GM19239 (cell line): ENCODE measurements at places on chromosomes 3 and 15.

DNA sequence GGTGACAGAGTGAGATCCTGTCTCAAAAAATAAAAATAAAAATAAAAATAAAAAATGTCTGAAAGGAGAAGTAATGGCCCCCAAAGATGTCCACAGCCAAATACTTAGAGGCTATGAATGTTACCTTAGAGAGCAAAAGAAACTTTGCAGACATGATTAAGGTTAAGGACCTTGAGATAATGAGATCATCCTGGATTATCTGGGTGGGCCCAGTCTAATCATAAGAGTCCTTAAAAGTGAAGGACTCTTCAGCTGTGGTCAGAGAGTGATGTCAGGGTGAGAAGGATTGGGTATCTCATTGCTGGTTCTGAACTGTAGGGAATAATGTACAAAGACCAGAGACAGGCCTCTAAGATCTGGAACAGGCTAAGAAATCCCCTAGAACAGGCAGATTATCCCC, 84.9 kb upstream of the POU1F1 start:
- no peak for DNase-seq

- no peak for DNase-seq
Observed at GRCh38 chr3:54969652-54970051, 41.8 kb upstream of the LRTM1 start.

DNA sequence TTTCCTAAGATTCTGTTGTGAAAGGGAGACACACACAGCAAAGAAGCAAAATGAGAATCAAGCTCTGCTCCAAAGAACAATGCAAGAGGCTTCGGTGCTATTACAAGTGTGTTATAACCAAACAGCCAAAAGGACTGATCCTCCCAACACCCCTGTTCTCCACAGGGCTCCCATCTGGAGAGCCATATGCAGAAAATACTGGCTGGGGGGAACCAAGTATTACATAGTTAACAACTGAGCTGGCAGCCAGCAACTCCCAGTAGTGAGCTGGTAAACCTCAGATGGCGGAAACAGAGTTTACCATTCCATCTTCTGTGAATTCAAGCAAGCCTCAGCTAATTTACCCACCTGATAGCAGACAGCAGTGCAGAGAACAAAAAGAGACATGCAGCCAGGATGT, 156.4 kb downstream of the NTRK3 start:
- DNase-seq: no peak

- DNase-seq: no peak
Observed at GRCh38 chr3:188931531-188931930, 240.2 kb upstream of the TPRG1 start.

GRCh38 chr15:39393575-39394335, 187.1 kb upstream of the THBS1 start:
- DNase-seq: no peak

DNA sequence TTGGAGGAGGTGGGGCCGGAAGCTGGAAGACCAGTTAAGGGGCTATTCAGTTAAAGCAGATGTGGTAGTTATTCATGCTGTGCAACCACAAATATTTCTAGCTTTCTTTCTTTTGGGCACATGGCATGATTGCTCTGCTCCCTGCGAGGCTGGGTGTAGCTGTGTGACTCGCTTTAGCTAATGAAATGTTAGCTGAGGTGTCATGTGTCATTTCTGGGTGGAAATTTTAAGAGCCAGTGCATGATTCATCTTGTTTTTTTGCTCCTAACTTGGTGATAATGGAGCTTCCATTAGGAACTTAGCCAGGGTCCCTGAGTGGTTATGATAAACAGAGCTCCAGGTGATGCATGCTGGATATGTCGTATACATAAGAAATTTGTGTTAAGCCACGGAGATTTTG, 300.6 kb downstream of the SATB1 start:
- DNase-seq: no peak

- DNase-seq: no peak
Observed at GRCh38 chr3:73624017-73624820, 522 bp downstream of the PDZRN3 start.

GRCh38 chr3:45800611-45801010, 4.3 kb upstream of the SLC6A20 start:
- no peak for DNase-seq

GRCh38 chr3:52456169-52456799, 880 bp downstream of the NISCH start:
- no peak for DNase-seq

- DNase-seq: no peak
Observed at GRCh38 chr3:148694116-148694515, 3.6 kb upstream of the AGTR1 start.

- no peak for DNase-seq
Observed at GRCh38 chr3:158974904-158975303, 173.1 kb downstream of the MFSD1 start.

DNA sequence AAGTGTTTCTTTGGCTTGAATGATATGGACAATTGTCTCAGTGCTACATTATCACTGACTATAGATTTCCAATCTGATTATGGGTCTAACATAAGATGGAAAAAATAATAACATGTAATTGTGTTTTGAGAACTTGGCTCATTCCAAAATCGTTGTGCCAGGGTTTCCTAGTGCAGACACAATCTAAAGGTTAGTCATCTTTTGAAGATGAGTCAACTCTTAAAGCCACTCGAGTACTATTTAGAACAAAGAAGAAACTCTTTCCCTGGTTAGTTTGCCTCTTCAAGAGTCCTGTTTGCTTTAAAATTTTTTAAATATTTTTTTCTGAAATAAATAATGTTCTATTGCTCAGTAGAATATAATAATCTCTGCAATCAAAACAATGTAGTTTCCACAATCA, 301.0 kb downstream of the CADM2 start:
- no peak for DNase-seq

GRCh38 chr15:29037997-29038705, 152.4 kb downstream of the APBA2 start:
- no peak for DNase-seq

GRCh38 chr15:77865701-77866100, 211.8 kb downstream of the TBC1D2B start:
- no peak for DNase-seq

GRCh38 chr3:64730681-64731080, 42.9 kb upstream of the ADAMTS9 start:
- no peak for DNase-seq

DNA sequence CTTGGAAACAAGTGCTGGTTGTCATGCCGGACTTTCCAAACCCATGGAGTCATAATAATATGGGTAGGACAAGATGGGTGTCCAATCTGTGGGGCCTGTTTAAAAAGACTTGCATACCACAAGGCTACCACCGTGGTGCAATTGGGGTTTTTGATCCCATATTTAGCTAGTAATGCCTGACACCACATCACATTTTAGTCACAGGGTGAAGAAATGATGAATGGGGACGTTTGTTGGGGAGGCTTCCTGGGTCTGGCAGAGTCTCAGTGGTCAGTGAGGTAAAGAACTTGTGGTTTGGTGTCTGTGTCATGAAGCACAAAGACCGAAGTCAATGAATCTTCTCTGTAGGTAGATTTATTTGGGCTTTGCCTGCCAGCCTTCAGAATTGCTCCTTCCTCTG, 31.0 kb downstream of the P3H2 start:
- DNase-seq: no peak

- no peak for DNase-seq
Observed at GRCh38 chr3:156655819-156656550, 18.4 kb upstream of the TIPARP start.

GRCh38 chr15:78796510-78796909, 14.8 kb downstream of the ADAMTS7 start:
- no peak for DNase-seq

DNA sequence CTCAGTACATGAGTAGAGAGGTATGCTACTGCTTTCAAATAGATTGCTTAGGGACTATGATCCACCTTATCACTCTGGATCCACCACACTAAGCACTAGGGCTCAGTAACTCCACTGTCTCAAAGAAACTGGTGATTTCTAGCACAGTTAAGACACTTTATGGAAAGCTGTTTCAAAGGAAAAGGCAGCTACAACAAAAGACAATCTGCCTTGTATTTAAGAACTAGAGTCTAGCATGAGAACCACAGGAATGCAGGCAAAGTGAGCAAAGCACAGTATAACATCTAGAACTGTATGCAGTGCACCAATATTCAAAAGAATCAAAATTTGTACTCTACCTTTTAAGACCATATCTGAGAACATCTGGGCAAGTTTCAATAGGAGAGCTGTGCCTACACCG, 17.9 kb downstream of the TFRC start:
- no peak for DNase-seq
